Effector CD4-positive, alpha-beta T cell (primary cell): ENCODE measurements at places on chromosomes 11 and 22.

DNA sequence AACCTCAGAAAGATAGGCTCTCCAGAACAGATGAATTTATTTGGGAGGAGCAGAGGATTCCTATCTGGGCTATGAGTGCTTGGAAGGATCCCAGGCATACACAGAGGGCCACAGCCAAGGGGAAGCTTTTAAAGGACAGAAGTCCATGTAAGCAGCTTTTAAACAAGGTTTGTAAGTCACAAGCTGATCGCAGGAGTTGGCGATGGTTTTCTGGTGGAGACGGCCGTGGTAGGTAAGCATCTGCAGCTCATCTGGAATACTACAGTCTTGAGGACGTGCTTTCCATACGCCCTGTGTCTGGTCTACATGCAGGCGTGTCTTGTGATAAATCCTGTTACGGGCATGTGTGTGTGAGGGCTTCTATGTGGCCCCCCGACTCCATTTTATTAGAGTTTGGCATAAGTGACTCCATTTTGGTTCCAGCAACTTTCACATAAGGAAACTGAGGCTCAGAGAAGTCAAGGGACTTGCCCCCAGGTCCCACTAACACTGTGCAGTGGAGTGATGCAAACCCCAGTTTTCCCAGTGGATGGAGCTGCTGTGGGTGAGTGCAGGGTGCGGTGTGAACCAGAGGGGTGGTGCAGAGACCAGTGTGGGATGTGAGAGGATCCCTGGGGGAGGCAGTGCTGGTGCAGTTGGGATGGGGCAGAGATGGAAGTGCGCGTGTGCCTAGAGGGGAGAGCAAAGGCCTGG lies 11.8 kb upstream of the ACY3 start:
- DNase-seq = no peak

DNA sequence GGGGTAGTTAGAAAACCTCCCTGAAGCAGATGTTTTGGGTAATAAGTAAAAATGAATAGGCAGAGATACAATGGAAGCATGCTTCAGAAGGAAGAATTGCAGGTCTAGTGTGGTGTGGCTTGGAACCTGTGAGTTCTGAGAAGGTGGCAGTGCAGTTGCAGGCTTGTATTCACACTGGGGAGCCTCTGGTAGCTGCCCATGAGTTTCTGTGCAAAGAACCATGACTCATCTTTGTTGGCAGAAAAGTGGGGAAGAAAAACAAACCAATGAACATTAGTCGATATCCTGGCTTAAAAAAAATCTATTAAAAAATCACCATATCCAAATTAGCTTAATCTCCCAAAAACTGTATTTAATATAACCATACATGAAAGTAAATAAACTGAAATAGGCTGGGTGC lies 232.6 kb downstream of the FAT3 start:
- no peak for DNase-seq

DNA sequence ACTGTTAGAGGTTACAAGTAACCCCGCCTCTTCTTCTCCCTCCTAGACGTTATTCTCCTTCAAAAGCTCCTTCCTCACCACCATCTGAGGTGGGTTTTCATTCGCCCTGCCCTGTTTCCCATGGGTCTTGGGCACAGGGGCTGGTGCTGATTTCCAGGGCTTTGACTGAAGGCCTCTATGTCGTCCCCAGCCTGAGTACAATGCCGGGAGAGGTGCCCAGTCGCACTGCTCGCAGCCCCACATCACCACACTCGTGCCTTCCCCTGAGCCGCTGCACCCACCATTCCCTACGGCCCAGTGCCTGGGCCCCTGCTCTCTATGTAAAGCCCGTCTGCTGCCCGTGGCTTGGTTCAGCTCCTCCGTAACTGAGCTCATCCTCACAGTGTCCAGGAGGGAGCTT lies 169.8 kb downstream of the DSCAML1 start:
- DNase-seq = no peak

DNA sequence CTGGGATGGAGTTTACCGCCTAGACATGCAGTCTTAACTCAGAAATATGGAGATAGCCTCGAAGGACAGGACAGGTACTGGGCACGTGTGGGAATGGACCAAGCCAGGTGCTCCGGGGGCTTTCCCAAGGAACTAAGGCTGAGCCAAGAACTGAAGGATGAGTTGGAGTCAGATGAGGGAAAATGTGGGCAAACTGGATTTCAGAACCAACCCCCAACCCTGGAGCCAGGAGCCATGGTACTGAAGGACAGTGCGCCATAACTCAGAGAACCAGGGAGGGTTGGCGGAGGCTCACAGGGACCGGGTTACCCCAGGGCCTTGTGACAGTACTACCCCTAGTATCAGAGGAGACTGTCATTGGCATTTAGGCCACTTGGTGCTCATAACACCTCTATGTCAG lies 2.5 kb upstream of the MIF start:
- DNase-seq = no peak

DNA sequence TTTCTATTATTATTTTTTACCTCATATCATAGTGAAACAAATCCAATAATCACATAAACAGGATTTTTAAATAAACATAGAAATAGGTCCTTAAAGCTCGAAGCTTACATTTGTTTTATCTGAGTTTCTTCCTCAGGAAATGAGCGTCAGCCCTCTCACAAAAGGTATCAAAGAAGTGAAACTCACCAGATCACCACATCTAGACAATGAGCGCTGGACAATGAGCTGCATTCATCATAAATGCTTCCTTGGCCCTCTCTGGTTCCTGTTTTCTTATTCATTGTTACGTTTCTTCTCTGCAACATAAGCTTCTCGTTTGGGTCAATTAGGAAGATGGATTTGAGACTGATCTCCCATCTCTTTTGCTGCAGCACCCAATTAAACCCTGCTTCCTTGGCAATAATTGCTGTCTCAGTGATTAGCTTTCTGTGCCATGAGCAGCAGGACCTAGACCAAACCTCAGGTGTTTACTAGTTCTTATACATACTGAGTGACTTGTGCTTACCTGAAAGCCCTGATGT lies 649.9 kb upstream of the LUZP2 start:
- DNase-seq = no peak

DNA sequence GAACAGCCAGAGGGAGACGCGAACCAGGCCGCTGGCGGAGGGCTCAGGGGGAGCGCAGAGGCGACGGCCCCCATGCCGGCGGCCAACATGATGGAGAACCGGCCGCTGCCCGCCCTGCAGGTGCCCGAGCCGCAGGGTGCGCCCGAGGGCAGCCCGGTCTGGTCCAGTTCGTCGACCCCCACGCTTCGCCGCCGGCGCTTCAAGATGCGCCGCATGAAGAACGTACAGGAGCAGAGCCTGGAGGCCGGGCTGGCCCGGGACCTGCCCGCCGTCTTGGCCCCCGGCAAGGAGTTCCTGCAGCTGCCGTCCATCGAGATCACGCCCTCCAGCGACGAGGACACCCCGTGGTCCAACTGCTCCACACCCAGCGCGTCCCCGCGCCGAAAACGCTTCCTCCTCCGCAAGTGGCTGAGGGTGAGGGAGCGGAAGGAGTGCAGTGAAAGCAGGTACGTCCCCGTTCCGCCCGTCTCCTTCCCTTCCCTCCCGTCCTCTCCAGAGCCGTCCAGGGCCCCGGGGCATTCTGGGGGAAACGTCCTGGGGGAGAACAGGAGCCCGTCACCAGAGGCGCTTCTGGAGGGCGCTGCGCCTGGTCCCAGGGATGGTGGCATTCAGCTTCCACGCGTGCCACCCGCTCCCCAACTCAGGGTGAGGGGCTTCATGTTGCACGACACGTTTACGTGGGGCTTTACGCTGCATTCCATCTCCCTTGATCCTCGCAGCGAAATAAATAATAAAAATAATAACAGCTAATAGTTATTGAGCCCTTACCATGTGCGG lies 840 bp downstream of the GRAMD1B start:
- DNase-seq = peak; percentile 21

- DNase-seq = no peak
Measured at GRCh38 chr11:30322191-30322590, 713 bp upstream of the ARL14EP start.

- DNase-seq = no peak
Measured at GRCh38 chr11:88689548-88690240, 352.2 kb upstream of the CTSC start.

DNA sequence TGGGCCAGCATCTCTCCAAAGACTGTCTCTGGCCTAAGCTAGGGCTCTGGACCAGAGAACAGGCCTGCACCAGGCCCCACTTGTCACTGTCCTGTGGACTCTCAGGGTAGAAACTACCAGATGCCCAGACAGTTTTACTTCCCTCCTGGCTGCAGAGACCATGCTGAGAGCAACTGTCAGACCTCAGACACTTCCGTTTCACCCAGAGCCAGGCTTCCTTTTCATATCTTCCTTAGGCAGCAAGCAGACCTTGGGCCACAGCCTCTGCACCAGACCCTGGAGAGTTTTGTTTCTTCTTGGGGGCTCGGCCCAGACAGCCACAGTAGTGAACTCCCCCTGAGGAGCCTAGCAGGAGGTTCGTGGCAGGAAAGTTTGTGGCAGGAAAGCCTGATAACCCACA lies 12.1 kb upstream of the FCHSD2 start:
- no peak for DNase-seq

DNA sequence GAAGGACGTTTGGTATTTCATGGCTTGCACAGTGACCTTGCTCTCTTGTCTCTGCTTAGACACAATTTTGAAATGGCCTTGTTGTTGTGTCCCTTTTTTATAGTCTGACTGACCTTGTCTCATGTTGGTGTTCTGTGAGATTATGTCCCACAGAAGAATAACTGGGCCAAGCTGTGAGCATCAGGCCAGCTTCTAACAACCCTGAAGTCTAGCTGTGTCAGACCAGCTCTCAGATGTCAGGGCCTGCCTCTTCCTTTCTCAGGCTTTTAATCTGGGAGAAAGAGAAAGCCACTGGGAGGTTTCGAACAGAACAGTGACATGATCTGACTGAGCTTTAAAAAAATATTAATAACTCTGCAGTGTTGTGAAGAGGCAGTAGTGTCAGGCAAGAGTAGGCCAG lies 2.0 kb upstream of the UEVLD start:
- no peak for DNase-seq

- DNase-seq = no peak
Measured at GRCh38 chr22:21594865-21595452, 27.4 kb downstream of the UBE2L3 start.

DNA sequence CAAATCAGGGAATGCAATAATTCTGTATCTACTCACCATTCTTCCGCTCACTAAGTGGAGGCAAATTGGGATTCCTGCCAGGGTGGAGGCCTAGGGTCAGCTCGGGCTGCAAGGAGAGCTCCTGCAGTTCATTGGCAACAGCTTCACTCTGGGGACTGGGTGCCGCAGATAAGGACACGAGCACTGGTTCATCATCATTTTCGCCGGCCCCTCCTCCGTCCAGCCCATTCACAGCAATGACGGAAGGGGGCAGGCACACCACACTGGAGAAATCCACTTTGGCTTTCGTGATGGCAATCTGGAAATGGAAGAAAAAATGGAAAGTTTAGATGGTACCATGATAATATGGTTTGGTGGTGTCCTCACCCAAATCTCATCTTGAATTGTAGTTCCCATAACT lies 84.4 kb downstream of the MRTFA start:
- DNase-seq = no peak

DNA sequence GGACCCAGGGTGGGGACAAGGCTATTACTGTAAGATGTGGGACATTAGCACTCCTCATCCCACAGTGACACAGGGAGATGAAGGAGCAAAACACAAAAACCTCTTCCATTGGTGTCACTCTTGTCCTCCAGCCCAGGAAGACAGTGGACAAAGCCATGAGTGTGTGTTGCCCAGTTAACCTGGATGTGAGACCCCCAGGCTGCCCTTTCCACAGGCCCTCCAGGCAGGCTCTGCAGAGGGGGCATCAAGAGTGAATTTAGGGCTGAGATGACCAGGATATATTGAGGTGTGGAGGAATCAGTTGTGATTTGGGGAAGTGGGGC lies 111.3 kb downstream of the GGTLC2 start:
- DNase-seq = no peak

- no peak for DNase-seq
Measured at GRCh38 chr11:11782532-11783110, 59.2 kb upstream of the USP47 start.

GRCh38 chr11:128625326-128625725 lies 38.0 kb upstream of the ETS1 start:
- no peak for DNase-seq

- DNase-seq = no peak
Measured at GRCh38 chr11:109972939-109973338, 120.3 kb upstream of the ZC3H12C start.

DNA sequence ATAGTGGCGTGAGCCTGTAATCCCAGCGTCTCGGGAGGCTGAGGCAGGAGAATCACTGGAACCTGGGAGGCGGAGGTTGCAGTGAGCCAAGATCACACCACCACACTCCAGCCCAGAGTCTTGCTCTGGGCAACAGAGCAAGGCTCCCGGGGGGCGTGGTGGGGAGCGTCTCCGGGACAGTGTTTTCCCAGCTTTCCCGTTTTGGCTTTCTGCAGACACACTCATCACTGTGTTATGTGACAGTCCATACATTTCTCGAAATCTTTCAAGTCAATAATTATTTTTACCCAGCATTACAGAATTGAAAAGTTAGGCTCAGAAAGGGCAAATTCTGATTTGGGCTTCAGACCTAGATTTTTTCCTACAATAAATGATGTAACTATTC lies 31.7 kb downstream of the NEAT1 start:
- DNase-seq = no peak

- no peak for DNase-seq
Measured at GRCh38 chr11:11324090-11324489, 29.0 kb downstream of the CSNK2A3 start.
